ENCODE measurements at places on chromosomes 4 and X. TPM values are rescaled to one million over a fixed set of nuclear protein-coding genes. Genes with fewer than 3 reads are reported as not detected.

The CACNA1F gene
- total RNA-seq, result 1.4 TPM

DNA sequence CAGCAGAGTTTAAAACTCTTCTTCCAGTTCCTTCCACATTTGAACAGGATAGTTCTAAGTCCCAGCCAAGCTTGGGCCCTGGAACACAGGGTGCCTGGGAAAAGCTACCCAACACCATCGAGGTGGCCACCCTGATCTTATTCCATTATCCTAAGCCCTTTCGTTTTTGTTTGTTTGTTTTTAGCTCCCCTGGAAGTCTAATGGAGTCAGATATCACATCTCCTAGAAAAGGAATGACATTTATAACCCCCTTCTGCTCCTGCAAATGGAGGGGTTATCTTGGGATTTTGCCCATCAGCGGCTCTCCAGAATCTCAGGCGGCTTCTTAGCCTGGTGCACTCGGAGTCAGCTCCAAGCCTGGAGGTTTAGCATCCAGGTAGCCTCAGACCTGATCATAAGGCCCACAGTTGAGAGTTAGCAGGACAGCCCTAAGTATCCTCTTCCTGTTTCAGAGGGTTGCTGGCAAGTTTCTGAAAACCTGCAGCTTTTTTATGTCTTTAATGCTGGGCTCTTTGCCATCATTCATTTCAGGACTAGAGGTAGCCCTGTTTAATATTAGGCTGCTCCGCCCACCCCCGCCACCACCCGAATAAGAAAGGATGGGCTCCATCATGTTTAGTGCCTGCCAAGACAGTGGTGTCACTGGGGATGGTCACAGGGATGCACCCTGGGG, 230.0 kb upstream of the LNX1 start:
- DNase-seq, result no peak

DNA sequence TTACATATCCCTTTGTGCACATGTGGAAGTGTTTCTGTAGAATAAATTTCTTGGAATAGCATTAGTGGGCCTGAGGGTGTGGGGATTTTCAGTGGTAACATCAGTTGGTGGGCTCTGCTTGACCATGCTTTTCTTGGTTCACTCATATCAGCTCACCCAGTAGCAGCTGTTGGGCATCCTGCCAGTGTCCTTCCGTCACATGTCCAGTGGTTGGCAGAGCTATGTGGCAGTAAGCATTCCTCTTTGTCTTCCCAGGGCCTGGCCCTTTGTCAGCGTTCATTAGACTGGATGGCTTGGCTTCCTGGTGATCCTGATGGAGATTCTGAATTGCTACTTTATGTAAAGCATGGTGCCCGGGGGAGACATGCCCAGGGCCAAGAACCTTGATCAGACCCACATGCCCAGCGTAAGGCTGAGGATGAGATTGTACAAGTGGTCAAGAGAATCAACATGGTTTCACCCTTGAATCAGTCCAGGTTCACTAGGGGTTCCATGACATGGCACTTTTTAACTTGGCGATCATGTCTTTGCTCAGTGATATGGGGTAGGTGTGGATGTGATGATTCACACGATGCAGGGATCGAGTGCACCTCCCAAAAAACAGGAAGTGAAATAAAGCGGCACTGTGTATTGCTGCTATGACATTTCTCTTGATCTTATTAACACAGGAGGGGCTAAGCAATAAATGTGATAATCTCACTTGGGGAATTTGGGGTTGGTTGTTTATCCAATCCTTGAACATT, 72.1 kb upstream of the IGFBP7 start:
- no peak for DNase-seq

DNA sequence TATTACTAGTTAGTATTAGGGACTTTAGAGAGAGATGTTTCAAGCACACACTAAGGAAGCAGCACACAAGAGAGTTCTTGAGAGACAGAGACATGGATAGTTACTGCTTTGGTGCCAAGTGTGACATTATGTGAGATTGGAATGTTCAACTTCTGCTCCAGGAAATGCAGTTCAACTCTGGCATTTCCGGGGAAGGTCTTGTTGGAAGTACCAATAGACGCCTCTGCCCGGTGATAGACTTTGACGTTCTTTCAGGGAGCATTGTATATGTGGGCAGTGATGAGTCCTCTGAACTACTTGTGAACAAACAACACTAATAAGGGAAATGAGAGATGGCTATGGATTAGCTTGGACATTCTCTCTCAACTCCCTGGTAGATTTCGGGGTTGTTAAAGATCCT, 638.1 kb upstream of the BOD1L1 start:
- no peak for DNase-seq

GRCh38 chrX:69117876-69118526, 47.3 kb downstream of the PJA1 start:
- no peak for DNase-seq

GRCh38 chr4:156781852-156782251, 189.7 kb downstream of the PDGFC start:
- no peak for DNase-seq

DNA sequence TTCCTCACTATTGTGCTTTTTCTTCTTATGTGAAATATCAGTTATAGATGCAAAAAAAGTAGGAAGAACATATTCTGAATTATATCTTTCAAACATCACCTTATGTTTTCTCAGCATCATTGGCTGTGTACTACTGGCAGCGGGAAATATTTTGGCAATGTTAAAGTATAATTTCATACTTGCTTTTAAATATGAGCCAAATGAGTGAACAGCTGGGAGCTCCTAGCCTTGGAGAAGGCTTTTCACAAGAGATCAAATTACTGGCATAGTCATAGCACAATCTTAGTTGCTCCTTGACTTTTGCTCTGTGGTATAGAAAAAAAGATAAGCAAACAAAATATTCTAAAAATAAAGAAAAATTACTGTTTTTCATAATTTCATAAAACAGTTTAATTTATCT, 1575.8 kb upstream of the PABPC4L start:
- DNase-seq, result no peak

GRCh38 chr4:161546902-161547301, 616.9 kb downstream of the FSTL5 start:
- no peak for DNase-seq

The PLS3 gene
- 138 TPM for total RNA-seq

DNA sequence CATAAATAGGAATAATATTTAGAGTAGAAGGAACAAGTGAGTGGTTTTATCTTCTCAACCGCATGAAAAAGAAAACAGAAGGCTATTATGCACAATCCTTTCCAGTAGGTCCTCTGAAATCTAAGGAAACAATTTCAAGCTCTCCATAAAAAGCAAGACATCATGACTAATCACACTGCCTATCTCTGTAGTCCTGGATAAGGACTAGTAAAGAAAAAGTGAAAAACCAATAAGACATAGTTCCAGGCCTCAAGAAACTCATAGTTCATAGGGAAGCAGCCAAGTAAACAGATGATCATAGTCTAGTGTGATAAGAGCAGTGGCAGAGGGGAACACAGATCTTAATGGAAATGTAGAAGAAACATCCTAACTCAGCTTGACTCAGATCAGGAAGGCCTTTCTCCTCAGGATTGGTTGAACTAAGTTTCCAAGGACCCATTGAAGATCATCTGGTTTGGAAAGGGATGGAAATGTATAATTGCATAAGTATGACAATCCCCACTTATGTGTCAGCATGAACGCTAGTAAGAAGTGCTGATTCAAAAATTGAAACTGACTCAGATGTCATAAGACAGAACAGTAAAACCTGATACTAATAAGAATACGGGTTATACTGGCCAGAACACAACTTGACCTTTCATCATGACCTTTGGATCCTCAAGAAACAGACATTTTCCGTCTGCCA, 155.3 kb downstream of the GRIA3 start:
- DNase-seq, result no peak

The ZCCHC18 gene
- 0.24 TPM for total RNA-seq

GRCh38 chr4:29390921-29391320, 1329.2 kb upstream of the PCDH7 start:
- no peak for DNase-seq

GRCh38 chr4:92128676-92129075, 175.1 kb upstream of the GRID2 start:
- DNase-seq, result no peak

GRCh38 chrX:111869639-111870034, 6.3 kb upstream of the TRPC5OS start:
- DNase-seq, result no peak

DNA sequence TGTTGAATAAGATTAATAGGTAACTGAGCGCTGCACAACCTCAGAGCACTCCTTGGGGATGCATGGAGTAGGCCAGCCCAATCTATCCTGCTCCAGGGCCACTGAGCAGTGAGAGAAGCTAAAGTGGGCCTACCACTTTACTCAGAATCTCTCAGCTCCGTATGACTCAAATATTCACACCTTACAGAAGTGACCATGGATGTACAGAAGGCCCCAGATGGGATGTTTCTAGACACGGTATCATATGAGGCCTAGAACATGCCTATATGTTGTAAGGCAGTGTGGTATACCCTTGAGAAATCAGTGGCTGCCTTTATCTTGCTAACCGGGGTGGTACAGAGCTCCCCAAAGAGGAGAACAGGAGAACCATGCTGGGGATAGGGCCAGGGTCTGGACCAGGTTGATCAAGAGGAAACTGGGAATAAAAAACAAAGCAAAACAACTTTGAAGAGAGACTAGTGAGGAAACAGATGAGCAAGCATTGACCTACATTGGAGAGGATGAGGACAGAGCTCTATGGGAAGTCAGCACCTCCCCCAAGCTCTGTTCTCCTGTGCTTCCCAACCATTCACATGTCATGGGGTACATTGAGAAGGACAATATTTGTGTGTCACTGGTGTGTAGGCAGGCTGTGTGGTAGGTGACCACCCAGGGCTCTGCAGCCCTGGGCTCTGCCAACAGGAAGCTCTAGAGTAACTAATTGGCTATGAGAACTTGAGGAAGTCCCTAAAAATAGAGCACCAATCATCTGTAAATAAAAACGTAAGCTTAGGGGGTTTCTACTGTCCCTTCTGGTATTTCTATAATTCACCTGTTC, 31.4 kb downstream of the HOPX start:
- DNase-seq, result no peak

DNA sequence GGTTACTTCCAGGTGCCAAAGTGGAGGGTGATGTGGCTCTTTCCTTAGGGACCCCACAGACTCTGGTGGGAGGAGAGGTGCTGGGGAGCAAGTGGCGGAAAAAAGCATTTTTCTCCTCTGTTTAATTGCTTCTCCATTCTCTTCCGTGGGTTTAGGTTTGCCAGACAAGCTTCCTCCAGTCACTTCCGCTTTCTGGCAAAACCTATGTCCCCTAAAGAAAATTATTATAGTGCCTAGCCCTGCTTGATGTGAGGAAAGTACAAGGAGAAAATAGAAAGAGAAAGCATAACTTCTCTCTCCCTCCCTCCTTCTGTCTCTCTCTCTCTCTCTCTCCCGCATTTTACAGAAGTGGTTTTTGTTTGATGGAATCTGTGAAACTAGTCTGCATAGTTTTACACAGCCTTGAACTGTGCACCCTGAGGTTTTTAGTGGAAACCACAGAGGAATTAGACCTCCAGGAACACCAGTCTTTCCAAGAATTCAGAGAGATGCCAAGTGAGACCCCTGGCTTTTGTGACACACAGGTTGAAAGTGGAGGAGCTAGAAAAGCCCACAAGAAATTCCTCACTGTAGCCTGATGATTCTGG, 231.1 kb upstream of the ANXA3 start:
- DNase-seq, result no peak

Measured in lower lobe of right lung (tissue), 2 donors.